ENCODE measurements at places on chromosomes 5 and 9.

DNA sequence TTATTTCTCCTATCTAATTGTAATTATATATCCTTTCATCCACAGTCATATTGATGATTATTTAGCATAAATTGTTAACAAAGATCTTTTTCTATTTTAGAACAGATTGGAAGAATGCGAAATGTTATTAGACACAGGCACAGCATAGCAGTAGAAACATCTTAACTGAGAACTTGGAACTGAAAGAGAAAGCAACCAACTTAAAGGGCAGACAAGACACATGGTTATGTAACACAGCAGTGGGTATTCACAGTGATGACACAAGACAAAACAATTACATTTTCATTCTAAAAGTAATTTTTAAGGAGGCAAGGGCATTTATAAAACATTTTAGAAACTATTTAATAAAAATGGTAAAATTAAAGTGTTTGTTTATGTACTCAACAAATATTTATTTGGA lies 57.7 kb upstream of the MEF2C start:
- DNase-seq: no peak

- no peak for DNase-seq
Observed at GRCh38 chr5:169954786-169955185, 25.5 kb downstream of the INSYN2B start.

DNA sequence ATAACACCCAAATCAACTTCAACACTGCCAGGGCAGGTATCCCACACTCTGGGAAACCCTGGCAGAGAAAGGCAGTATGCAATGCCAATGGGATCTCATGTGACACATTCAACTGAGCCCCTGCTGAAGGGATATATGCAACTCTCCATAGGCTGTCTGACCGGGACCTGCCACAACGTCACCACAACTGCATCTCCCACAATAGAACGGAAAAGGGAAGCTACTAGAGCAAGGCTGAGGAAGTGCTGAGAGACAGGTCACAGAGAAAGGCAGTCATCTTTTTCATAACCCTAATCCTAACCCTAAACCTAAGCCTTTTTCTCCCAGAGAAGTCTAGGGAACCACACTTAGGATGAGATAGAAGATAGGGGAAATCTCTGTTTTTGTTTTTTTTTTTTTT lies 345.9 kb upstream of the CD180 start:
- no peak for DNase-seq

DNA sequence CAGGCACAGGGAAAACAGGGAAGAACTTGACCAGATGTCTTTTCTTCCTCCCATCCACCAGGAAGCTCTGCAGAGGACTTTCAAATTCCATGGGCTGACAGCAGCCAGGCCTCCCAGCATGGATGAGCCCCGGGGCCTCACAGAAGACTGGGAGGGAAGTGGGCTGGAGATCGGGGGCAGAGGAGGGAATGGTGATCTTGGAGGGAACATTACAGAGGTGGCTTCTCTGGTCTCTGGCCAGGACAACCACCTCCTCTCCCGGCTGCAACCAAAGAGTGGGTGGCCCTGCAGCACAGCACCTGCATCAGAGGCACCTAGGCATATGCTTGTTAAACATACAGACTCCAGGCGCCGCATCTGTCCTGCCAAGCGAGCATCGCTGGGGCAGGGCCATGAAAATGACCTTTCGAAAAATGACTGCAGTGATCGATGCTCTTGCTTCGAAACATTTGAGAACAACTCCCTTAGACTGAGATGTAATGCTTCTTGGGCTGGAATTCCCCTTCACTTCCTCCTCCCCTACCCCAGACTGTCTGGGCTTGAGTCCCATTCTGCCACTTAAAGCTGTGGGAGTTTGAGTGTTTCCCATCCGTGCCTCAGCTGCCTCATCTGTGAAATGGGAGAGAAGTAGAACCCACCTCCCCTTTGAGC lies 68.7 kb upstream of the UNC5A start:
- no peak for DNase-seq

DNA sequence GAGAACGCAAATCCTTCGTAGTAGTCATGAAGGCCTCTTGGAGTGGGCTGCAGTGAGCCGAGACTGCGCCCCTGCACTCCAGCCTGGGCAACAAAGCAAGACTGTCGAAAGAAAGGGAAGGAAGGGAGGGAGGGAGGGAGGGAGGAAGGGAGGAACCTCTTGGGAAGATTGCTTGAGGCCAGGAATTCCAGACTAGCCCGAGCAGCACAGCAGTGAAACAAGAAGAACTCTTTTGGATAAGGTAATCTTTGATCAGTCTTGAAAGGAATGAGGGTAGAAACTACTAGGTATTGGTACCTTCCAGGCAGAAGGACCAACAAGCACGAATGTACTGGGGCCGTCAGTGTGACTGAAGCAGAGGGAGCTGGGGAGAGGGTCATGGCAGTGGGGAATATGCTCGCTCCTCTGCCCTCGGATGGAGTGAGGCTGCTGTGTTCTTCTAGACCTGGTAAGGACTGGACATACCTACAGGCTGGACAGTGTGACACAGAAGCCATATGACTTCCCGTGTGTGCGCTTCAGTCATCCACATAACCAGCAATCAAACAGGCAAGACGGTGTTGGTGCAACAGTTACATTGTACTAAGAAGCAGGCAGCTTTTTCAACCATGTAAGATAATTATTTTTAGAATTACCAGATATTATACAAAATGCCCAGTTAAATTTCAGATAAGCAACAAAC lies 45.2 kb downstream of the P4HA2 start:
- no peak for DNase-seq

DNA sequence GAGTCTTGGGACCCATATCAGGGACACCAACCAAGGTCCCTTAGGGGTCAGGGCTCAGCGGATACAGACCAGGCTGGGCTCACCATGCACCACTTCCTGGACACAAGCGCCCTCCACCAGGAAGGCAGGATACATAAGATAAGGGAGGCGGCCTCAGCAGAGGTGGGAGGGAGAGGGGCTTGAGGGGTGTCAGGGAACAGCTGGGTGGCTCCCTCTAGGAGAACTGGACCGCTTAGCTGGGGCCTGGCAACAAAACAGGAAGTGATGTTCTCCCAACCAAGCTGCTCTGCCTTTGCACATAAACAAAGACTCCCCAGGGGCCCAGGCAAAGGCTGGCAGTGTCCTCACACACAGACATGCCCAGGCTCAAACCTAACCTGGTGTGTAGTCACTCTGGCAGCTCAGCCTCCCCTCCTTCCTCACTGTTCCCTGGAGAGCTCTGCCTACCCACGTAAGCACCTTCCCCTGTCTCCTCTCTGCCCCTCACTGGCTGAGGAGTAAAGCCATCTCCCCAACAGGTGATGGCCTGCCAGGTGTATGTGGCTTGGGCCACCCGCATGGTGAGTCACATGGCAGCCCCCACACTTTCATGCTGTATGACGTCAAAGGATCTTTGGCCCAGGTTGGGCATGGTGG lies 5.8 kb upstream of the BICD2 start:
- DNase-seq: no peak

GRCh38 chr9:36945999-36946398 lies 88.1 kb downstream of the PAX5 start:
- DNase-seq: no peak

DNA sequence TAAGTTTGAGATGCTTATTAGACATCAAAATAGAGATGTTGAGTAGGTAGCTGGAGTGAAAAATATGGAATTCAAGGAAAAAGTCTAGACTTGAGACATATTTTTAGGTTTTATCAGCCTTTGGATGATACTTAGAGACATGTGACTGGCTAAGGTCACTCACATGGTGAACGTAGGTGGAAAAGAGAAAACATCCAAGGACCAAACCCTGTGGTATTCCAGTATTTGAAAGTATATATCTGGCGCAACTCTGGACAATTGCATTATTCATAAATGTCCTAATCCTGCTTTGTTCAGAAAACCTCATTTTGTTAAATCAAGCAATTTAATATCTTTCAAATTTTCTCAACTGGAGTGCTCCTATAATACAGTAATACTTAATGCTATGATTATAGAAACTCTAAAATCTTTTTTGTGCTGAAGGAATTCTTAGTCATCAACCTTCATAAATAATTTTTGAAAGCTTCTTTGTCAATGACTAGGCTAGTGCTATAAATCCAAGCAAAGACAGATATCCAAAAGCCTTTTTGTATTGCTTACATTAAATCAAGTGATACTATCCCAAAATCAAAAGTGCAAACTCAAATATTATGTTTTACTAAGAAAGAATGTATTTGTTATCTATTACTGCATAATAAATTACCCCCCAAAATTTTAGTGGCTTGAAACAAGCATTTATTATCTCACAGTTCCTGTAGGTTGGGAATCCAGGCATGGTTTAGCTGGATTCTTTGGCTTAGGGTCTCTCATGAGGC lies 452.0 kb downstream of the ENC1 start:
- DNase-seq: no peak

DNA sequence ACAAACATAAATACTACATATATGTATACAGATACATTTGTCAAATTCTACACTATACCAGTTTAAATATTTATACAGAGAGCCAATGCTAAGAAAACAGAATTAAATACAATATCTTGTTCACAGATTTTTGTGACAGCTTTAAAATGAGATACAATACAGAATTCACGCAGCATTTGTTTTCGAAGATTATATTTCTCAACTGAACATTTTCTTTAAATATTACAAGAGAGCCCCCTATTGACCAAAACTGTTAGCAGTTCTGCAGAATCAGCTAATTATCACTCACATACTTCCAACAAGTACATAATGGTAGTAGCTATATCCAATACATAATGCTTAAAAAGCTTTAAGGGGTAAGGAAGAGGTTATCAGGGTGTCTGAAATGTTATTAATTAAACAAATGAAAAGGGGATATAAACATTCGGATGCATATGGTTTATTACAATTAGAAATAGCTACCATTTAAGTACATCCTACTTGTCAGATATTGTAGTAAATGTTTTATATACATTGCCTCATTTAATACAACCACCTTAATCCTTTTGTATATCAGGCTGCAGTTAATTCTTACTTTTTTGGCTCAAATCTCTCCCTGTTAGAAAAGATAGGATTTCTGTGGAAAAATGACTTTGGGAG lies 31.7 kb downstream of the ZDHHC21 start:
- no peak for DNase-seq

DNA sequence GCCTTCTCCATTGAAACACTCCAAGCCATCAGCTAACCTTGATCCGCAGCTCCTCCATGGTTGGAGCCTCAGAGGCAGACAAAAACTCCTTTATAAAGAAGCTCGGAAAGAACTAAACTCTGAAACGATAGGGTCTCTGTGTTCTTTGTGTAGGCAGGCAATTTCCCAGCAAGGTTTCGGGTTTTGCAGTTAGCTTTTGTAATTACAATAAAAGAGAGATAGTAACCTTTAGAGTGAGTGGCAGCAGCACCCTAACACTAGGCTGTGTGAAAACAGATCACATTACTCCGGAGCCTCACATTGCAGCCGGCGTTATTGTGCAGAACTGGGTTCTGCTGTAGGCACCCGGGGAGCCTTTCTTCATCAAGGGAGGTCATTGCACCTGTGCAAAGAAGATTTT lies 115.8 kb upstream of the MAP3K1 start:
- DNase-seq: no peak

GRCh38 chr5:125604104-125604503 lies 819.1 kb upstream of the GRAMD2B start:
- no peak for DNase-seq

DNA sequence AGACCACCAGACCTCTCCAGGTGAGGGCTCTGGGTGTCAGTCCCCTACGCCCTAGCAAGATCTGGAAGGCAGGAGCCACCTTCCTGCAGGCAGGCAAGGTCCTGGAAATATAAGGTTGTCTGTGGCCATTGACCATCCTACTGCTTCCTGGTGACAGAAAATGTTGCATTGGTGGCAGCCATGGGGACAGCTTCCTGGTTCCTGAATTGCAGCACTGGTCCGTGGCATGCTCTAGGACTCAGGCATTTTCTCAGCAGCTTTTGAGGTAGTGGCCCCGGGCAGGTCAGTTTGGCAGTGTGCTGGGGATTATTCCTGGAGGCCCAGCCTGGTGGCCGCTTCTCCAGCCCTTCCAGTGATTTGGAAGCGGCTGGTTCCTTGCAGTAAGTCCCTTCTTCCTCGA lies 36.6 kb upstream of the KCNMB1 start:
- DNase-seq: no peak

DNA sequence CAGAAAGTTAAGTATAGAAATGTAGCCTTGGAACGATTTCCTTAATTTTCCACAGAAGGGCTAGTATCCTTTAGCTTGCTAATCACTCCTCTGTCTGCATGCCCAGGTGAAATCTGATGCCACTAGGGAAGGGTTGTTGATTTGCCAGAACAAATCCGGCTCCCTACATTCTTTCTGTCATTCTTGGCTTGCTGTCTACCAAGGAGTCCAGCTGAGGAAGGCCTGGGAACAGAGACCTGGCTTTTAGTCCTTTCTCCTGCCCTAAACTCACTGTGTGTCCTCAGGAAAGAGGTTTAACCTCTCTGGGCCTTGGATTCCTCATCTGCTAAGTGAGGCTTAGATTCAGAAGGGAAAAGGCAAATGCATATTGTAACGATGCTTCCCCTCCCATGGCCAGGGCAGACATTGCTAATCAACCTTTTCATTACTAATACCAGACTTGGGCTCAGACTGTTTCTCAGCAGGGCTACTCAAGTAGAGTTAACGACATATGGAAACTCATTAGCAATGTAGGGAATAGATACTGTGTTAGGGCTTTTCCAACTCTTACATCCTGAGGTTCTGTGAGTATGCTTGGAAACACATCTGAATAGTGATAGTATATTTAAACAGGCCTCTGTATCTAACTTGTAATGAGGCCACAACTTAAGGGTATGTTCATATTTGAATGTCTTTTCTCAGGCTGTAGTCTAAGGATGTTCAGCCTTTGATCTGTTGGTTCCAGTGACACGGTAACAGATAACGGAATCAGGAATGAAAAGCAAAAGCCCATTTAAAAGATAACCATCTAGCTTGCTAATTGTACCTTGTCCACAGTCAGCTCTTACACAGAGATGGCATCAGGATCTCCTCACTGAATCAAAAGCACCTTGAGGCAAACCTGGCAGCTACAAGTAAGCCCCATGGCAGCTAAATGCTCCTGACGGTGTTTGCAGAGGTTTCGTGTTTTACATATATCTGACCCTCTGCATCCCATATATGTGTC lies 4.1 kb downstream of the GALNT10 start:
- no peak for DNase-seq

GRCh38 chr5:149585910-149586309 lies 4.6 kb downstream of the ARHGEF37 start:
- DNase-seq: no peak

GRCh38 chr5:181149806-181150733 lies 2.7 kb downstream of the OR2V2 start:
- DNase-seq: no peak

DNA sequence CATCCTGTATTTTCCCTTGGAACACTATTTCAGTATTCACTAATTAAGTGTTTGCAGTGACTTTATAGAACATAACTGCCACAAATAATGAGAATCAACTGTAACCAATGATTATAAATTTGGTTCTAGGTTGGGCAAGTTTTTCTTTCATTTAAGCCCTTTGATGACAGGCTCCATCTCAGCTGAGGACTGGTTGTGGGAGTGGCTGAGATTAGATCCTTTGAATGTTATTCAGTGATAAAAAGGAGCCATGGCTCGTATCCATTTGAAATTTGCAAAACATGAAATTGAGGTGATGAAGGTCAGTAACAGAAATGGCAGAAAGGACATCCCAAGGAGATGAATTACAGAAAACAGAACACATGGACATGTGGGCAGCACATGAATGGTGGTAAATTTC lies 138.1 kb upstream of the PCA3 start:
- no peak for DNase-seq

- no peak for DNase-seq
Observed at GRCh38 chr9:123065196-123065595, 31.7 kb downstream of the GPR21 start.

- no peak for DNase-seq
Observed at GRCh38 chr5:28408186-28408585, 1369.8 kb upstream of the CDH9 start.

GRCh38 chr5:16493261-16493660 lies 27.7 kb upstream of the ZNF622 start:
- DNase-seq: no peak

All from stimulated activated CD4-positive, alpha-beta T cell treated with anti-CD3 and anti-CD28 coated beads, Interleukin-15, amount 100 ng/mL, for 48 hours (primary cell).